ENCODE measurements at places on chromosomes 5 and 9.
A peak's percentile ranks its signal among the peaks of the same experiment; 100 is the strongest.

- DNase-seq, result peak; percentile 63
These were observed 68.8 kb upstream of the PPP2R2B start for GRCh38 chr5:146947181-146947941.

- peak; percentile 83 for DNase-seq
These were observed at the start of gene CSF1R for GRCh38 chr5:150085950-150086715. Gene CSF1R, minus strand, starts transcription at chr5:150086554. Its CDS starts 127 bp downstream, at chr5:150086427.

- no peak for DNase-seq
These were observed 92.9 kb upstream of the PIK3R1 start for GRCh38 chr5:68122439-68123328.

DNA sequence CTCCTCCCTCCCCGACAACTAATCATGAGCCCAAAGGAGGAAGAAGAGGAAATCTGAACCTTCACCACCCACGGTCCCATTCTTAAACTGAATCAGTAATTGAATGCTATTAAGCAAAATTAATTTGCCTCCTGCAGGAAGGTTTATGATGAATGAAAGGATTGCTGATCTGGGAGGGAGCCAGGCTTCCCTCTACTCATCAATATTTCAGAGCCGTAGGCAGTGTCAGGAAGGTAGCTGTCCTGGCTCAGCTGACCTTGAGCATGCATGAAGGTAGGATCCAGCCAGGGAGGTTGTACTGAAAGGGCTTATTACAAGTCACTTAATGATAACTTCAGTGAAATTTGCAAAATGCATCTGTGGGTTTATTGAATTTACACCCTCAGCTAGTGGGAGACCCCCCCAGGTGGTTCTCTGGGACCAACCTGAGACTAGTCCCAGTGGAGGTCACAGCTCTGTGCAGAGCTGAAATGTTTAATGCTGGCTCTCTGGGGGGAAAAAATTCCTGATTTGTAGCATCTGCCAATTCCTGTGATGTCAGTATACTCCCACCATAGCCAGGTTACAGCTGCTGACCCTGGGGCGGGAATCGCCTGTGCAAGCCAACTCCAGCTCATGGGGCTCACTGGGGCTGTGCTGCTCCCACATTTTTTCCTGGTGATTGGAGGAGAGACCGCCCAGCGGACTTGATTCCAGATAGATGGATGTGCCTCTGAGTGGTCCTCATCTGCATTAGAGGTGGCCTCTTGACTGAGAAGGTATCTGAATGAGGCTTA lies 47.9 kb upstream of the NCS1 start:
- DNase-seq, result no peak

GRCh38 chr5:172450861-172451695 lies 3.2 kb downstream of the SH3PXD2B start:
- no peak for DNase-seq

GRCh38 chr5:153974813-153975163 lies 63.9 kb downstream of the FAM114A2 start:
- DNase-seq, result no peak

DNA sequence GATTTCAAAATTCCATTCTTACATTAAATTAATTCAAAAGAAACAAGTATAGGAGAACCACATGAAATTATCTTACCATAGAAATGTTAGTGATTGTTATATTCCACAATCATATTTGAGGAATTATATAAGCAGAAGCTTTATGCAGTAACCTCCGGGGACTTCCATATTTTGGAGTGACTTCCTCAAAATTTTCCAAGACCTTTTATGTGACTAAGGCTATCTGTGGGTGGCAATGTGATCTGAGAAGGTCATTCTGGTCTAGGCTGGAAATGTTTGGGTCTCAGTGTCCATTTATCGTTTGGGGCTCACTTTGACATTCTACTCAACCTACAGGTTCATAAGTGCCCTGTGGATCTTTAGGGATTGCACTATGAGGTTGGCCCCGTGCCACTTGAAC lies 776.6 kb downstream of the CDH12 start:
- no peak for DNase-seq

GRCh38 chr9:18623221-18624079 lies 149.5 kb downstream of the ADAMTSL1 start:
- DNase-seq, result no peak

DNA sequence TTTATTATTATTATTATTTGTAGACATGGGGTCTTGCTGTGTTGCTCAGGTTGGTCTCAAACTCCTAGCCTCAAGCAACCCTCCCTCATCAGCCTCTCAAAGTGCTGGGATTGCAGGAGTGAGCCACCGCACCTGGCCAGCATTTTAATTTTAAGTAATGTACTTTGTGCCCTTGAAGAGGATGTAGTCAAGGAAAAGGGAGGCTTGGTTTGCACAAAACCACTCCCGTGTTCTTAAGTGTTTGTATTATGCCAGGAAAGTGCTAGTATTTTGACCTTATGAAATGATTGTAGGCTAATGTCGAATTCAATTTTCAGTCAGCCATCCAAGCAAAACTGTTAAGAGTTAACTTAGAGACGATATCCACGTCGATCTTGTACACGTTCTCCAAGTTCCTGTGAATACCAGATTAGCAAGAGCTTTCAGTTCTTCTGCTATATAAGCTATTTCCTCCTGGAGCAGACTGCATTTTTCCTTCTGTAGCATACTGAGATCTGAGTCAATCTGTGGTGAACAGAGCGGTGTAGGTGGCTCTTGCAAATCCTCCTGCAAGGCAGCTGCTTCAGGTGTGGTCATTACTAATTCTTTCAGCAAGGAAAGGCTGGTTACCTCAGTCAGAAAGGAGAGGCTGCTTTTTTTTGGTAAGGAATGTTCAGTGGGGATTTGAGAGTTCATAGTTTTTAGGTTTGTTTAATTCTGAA lies 23.7 kb downstream of the CCDC171 start:
- DNase-seq, result no peak

DNA sequence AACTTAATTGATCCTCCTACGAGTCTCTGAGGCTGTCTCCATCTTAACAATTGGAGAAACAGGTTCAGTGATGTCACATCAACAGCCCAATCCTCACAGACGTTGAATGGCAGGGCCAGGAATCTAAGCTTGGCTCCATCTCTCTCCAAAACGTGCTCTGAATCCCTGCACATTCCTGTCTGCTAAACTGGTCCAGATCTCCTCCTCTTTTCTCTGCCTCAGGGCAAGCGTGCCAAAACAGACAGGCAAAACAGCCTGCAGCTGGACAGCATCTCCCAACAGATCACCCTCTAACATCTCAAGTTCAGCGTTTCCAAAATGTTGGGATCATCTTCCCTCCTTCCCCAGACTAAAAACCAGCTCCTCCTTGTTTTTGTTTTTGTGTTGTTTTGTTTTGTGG lies 6.6 kb downstream of the FBP1 start:
- DNase-seq, result no peak

DNA sequence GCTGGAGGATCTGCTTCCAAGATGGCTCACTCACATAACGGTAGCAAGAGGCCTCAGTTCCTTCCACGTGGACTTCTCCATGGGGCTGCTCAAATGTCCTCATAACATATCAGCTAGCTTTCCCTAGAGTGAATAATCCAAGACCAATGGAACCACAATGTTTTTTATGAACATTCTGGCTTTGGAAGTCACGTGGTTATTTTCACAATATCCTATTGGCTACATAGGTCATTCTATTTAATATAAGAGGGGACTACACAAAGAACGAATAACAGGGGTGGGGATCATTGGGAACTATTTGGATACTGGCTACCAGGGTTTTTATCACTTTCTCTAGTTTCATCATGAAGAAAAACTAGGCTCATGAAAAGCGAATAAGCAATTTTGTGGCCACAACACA lies 81.4 kb downstream of the ZNF622 start:
- no peak for DNase-seq
